ENCODE measurements at places on chromosomes 11 and 22.
A peak's percentile ranks its signal among the peaks of the same experiment; 100 is the strongest.

- peak; percentile 96 for DNase-seq
These were observed 450.4 kb downstream of the MIAT start for GRCh38 chr22:27107824-27108223.

- no peak for DNase-seq
These were observed 20.3 kb upstream of the MALAT1 start for GRCh38 chr11:65478388-65479183.

GRCh38 chr11:122491509-122491908 is 164.0 kb upstream of the UBASH3B start:
- no peak for DNase-seq

DNA sequence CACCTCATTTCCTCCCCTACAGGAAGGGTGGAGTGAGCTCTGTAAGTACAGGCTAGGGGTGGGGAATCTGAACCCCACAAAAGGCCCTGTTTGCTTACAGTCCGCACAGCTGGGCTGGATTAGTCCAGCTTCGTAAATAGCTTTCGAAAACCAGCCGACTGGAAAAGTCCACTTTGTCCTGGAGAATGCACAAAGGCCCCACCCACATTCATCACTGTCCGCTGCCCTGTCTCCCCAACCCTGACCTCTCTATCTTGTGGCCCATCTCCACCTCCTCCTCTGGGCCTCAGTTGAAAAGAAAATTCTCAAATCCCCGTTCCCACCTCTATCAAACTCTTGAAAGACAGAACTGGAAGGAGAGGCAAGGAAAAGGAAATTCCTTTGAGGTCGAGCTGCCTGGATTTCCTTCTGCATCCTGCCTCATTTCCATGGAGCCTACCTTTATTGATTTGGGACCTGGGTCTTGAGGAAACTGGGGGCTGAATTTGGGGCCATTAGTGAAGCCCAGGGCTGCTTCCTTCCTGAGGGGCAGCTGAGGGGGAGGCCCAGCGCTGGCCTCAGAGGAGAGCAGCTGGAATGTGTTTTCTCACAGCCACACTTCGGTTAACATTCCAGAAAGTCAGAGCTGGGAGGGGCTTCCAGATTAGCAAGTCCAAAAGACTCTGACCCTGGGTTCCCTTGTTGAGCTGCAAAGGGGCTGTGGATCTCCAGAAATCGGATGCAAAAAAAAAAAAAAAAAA is 147.6 kb downstream of the FBXO7 start:
- DNase-seq, result no peak

- DNase-seq, result no peak
These were observed 36.2 kb upstream of the KRTAP5-7 start for GRCh38 chr11:71490731-71491390.

All from NCI-H1694 (cell line).